ENCODE measurements at places on chromosomes 7 and 10.

- DNase-seq = no peak
These were observed 563 bp downstream of the STAM start for GRCh38 chr10:17644485-17644943.

DNA sequence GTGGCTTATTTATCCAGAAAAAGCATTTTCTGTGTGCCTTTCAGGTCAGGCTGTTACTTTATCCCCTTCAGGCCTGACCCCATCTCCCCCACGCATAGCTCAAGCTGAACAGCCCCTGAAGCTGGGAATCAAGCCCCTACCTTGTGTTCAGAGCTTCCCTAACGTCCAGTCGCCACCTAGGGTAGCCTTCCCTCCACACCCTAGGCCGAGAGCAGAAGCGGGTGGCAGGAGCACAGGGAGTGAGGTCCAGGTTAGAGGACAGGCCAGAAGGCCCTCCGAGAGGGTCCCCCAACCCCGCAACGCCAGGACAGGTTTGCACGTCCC lies 479 bp upstream of the SEMA4G start:
- DNase-seq = no peak

- DNase-seq = no peak
These were observed 102.3 kb downstream of the NPTX2 start for GRCh38 chr7:98719396-98719795.

GRCh38 chr7:12630513-12630819 lies 57.0 kb upstream of the ARL4A start:
- DNase-seq = no peak
